Immature natural killer cell (primary cell): ENCODE measurements at places on chromosomes 6 and 20. TPM values are rescaled to one million over a fixed set of nuclear protein-coding genes. Genes with fewer than 3 reads are reported as not detected.
A peak's percentile ranks its signal among the peaks of the same experiment; 100 is the strongest.

Gene SLC13A3
- polyA plus RNA-seq: not detected

Gene CCN2
- not detected for polyA plus RNA-seq

DNA sequence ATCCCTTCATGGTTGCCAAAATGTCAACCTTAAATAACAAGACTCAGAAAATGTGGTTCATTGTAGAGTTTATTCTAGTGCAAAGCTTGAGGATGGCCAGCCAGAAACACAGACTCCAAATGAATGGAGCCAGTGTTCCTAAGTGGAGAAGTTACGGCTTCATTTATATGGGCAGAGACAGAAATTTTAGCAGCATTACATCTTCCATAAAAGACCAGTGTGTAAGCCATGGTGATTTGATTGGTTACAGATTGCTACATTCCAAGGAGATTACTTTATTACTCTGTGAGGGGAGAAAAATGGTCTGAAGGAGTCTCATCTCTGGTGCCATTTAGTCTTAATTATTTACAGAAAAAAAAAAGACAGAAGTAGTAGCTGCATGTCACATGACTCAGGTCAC, 97.8 kb downstream of the OTOR start:
- H3K4me1 ChIP-seq: no peaks in the 10 kb centered on the region
- H3K27me3 ChIP-seq: peaks cover 5% of the 10 kb centered on the region
- DNase-seq: no peak
- H3K27ac ChIP-seq: no peak overlapping the region
- H3K36me3 ChIP-seq: no peaks in the 10 kb centered on the region

Gene CALHM6
- 26.5 TPM for polyA plus RNA-seq

Gene FUCA2
- polyA plus RNA-seq: 31.9 TPM

GRCh38 chr6:115609111-115609510, 451.6 kb downstream of the FRK start:
- H3K36me3 ChIP-seq: peaks cover 3% of the 10 kb centered on the region
- no peak overlapping the region for H3K4me3 ChIP-seq
- no peak overlapping the region for H3K27ac ChIP-seq
- no peaks in the 10 kb centered on the region for H3K4me1 ChIP-seq
- no peak for DNase-seq

Gene RIPOR2
- 334 TPM for polyA plus RNA-seq

GRCh38 chr6:39550191-39550590, 175.0 kb downstream of the KIF6 start:
- peaks cover 10% of the 10 kb centered on the region for H3K27me3 ChIP-seq
- H3K36me3 ChIP-seq: no peaks in the 10 kb centered on the region
- DNase-seq: no peak
- no peak overlapping the region for H3K4me3 ChIP-seq
- no peak overlapping the region for H3K27ac ChIP-seq
- no peaks in the 10 kb centered on the region for H3K4me1 ChIP-seq

GRCh38 chr20:47479506-47479905, 22.2 kb upstream of the NCOA3 start:
- H3K27ac ChIP-seq: no peak overlapping the region
- no peaks in the 10 kb centered on the region for H3K27me3 ChIP-seq
- DNase-seq: no peak
- no peak overlapping the region for H3K4me3 ChIP-seq
- no peaks in the 10 kb centered on the region for H3K36me3 ChIP-seq
- H3K4me1 ChIP-seq: no peaks in the 10 kb centered on the region

DNA sequence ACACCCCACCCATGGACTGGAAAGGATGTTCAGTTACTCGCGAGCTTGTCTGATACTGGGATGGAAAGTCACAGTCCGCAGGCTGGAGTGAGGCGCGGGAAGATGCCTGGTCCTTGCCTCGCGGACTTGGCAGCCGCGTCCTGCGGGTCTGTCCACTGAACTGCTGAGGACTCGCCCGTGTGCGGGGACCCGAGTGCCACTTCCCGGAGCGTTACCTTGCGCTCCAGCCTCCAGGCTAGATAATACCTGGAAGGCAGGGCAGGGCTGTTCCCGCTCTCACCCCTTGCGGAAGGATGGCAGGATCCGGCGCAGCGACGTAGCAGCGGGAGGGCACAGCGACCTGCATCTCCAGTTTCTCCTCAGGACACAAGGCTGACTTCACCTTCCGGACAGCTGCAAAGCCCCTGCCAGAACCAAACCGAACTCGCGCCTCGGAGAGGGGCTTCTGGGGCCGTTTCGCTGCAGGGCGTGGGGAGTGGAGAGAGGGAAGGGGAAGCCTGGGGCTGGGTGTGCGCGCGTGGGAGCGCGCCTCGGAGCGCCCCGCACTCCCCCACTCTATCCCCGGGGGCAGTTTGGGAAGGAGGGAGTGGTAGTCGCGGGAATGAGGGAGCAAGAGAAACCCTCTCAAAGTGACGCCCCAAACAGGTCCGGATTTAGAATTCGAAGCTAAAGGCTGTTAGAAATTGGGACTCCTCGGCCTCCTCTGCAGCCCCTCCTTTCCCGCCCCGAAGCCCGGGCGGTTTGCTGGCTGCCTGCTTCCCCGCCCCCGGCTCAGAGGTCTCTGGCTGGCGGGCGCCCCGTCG, at the start of gene KCNQ5:
Gene KCNQ5, plus strand, starts transcription at position 774 of the 803 bp plus-strand sequence.
- peaks cover 53% of the 10 kb centered on the region for H3K4me1 ChIP-seq
- peak; percentile 19 for DNase-seq
- H3K36me3 ChIP-seq: no peaks in the 10 kb centered on the region
- peak within 1 kb of the TSS; percentile 46 for H3K27ac ChIP-seq
- H3K4me3 ChIP-seq: peak within 1 kb of the TSS; percentile 91

- no peaks in the 10 kb centered on the region for H3K4me1 ChIP-seq
- no peak for DNase-seq
- peaks cover 11% of the 10 kb centered on the region for H3K36me3 ChIP-seq
- H3K27me3 ChIP-seq: no peaks in the 10 kb centered on the region
- H3K27ac ChIP-seq: no peak overlapping the region
These were observed 37.3 kb downstream of the BLTP3A start for GRCh38 chr6:34829137-34829536.

Gene EBF4
- 1.3 TPM for polyA plus RNA-seq

- H3K36me3 ChIP-seq: no peaks in the 10 kb centered on the region
- H3K27ac ChIP-seq: peak overlapping the region; percentile 82
- peaks cover 58% of the 10 kb centered on the region for H3K4me1 ChIP-seq
- peak overlapping the region; percentile 80 for H3K4me3 ChIP-seq
- H3K27me3 ChIP-seq: peaks cover 6% of the 10 kb centered on the region
These were observed 40.5 kb upstream of the ZNF831 start for GRCh38 chr20:59123011-59123677.

DNA sequence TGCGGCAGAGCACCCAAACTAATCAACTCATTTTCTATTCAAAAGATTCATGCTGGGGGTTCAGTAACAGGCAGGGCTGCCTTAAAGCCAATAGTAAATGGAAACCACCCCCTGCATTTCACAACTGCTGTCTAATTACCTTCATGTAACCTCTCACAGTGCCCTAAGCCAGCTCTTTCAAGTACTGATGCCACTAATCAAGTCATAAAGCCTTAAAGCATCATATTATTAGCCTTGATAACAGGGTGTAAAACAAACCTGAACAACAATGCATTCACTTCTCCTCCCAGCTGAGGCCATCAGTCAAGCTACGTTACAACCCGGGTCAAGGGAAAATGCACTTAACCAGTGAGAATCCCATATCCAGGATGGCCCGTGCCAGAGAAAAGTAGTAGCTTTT, 33.0 kb downstream of the TRERF1 start:
- no peak for DNase-seq
- H3K36me3 ChIP-seq: no peaks in the 10 kb centered on the region
- H3K27ac ChIP-seq: no peak overlapping the region
- H3K4me3 ChIP-seq: no peak overlapping the region
- H3K4me1 ChIP-seq: peaks cover 72% of the 10 kb centered on the region

Gene BCAS1
- not detected for polyA plus RNA-seq

DNA sequence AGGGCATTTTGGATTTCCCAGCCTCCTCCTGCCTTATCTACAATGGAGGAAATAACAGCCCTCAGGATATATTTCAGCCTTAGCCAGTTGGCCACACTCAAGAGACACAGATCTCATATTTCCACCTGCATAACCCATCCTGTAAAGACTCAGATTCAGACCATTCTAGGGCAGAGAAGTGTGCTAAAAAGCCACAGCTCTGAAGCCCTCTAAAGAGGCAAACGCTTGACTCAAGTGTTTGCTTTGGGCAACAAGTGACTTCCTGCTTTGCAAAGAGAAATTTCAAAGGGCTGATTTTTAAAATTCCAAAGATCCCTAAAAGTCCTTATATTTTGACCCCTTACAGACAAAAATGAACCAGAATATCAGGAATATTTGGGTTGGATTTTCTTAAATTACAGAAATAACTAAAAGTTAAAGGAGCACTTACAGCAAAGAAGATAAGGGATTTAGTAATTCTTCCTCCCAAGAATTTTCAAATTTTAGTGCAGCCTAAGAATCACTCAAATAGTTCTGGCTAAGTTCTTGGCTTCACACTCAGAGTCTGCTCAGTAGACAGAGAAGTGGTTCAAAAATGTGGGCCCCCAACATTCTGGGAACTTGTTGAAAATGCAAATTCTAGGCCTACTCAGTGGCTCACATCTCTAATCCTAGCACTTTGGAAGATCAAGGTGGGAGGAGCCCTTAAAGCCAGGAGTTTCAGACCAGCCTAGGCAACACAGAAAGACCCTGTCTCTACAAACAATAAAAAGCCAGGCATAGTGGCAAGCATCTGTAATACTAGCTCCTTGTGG, 18.9 kb upstream of the ADGRF5 start:
- H3K36me3 ChIP-seq: no peaks in the 10 kb centered on the region
- no peak overlapping the region for H3K4me3 ChIP-seq
- no peaks in the 10 kb centered on the region for H3K4me1 ChIP-seq
- no peak overlapping the region for H3K27ac ChIP-seq
- peaks cover 2% of the 10 kb centered on the region for H3K27me3 ChIP-seq

GRCh38 chr6:42411406-42411805, 40.3 kb downstream of the TRERF1 start:
- H3K27me3 ChIP-seq: no peaks in the 10 kb centered on the region
- no peak overlapping the region for H3K4me3 ChIP-seq
- no peaks in the 10 kb centered on the region for H3K36me3 ChIP-seq
- no peak overlapping the region for H3K27ac ChIP-seq
- no peak for DNase-seq

Gene DEFB132
- not detected for polyA plus RNA-seq

DNA sequence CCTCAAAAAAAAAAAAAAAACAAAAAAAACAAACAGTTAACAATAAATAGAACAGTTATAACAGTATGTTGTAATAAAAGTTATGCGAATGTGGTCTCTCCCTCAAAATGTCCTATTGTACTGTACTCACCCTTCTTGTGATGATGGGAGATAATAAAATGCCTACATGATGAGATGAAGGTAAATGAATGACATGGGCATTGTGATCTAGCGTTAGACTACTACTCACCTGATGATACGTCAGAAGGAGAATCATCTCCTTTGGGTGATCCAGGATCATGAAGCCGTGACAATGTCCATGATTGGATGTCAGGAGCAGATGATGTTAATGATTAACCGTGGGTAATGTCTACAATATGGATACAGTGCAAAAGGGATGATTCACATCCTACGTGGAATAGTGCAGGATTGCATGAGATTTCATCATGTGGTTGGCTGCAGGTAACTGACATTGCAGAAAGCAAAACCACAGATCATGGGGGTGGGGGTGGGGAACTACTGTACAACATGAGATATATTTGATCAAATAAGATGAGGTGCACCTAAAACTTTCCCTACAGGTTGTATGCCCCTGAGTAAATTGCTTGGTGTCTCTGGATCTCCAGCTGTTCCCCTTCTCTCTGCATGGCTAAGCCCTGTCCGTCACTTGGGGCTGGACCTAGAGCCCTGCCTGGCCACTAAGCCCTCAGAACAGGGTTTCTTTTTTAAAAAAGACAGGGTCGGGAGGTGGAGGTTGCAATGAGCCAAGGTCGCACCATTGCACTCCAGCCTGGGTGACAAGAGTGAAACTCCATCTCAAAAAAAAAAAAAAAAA, 6.2 kb upstream of the RBCK1 start:
- no peak for DNase-seq
- no peak overlapping the region for H3K4me3 ChIP-seq
- H3K36me3 ChIP-seq: peaks cover 3% of the 10 kb centered on the region
- peaks cover 7% of the 10 kb centered on the region for H3K4me1 ChIP-seq

Gene VSTM2L
- polyA plus RNA-seq: not detected

DNA sequence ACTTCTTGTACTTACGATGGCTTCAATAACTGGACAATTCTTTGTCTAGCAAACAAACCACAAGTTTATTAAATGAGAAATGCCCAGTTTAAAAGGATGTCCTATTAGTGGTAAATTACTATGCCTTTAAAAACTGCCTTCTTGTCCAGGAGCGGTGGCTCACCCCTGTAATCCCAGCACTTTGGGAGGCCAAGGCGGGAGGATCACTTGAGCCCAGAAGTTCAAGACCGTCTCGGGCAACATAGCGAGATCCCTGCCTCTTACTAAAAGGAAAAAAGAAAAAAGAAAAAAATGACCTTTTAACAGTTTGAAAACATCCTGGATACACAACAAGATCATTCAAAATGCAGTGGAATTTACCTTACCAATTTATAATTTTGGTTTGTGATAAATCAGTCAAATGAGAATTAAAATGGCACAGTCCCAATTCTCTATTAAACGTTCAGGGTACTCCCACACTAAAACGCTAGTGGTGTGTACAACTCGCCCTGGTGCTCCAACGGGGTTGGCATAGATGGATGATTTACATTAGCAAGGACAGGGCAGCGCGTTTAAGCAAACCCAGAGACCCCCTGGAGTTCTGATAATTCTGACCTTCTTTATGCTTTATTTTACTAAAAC, 2.3 kb downstream of the ZBTB2 start:
- peak overlapping the region; percentile 98 for H3K27ac ChIP-seq
- DNase-seq: no peak
- no peaks in the 10 kb centered on the region for H3K36me3 ChIP-seq
- peaks cover 78% of the 10 kb centered on the region for H3K4me1 ChIP-seq
